ENCODE measurements at places on chromosomes 4 and X. TPM values are rescaled to one million over a fixed set of nuclear protein-coding genes. Genes with fewer than 3 reads are reported as not detected.

DNA sequence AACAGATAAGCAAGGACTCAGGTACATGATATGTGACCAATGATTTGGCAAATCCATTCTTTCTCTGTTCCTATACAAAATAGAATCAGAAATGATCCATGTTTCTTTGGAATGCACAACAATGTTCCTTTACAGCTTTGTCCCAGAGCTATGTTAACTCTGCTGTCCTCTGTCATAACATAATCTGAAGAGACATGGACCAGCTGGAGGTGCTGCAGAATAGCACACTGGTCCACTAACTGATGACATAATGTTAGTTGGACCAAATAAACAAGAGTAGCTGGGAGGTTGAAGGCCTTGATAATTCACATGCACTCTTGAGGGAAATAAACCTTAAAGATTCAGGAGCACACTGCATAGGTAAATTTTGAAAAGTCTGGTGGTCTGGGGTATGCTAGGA is 23.0 kb upstream of the DHX15 start:
- DNase-seq, result no peak

GRCh38 chrX:76439188-76439587 is 11.7 kb downstream of the MAGEE1 start:
- DNase-seq, result no peak

GRCh38 chr4:3340700-3341083 is 47.9 kb downstream of the RGS12 start:
- no peak for DNase-seq

DNA sequence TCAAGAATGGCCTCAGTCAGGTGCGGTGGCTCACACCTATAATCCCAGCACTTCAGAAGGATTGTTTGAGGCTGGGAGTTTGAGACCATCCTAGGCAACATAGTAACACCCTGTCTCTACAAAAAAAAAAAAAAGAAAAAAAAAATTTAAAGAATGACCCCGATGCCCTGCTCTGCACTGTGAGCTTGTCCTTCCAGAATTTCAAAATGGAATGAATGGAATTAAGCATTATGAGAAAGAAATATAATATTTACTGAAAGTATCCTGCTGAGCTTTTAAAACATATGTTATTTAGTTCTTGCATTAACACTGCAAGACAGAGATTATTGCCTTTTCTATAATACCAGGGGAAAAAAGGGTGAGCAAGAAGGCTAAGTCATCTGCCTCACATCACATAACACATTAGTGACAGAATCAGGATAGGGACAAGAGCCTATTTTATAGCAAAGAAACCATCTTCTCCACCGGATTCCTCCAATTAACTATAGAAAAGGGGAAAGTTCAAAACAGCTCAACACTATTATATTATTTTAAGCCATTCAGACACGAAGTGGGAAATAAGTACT is 41.9 kb upstream of the GAB1 start:
- no peak for DNase-seq

DNA sequence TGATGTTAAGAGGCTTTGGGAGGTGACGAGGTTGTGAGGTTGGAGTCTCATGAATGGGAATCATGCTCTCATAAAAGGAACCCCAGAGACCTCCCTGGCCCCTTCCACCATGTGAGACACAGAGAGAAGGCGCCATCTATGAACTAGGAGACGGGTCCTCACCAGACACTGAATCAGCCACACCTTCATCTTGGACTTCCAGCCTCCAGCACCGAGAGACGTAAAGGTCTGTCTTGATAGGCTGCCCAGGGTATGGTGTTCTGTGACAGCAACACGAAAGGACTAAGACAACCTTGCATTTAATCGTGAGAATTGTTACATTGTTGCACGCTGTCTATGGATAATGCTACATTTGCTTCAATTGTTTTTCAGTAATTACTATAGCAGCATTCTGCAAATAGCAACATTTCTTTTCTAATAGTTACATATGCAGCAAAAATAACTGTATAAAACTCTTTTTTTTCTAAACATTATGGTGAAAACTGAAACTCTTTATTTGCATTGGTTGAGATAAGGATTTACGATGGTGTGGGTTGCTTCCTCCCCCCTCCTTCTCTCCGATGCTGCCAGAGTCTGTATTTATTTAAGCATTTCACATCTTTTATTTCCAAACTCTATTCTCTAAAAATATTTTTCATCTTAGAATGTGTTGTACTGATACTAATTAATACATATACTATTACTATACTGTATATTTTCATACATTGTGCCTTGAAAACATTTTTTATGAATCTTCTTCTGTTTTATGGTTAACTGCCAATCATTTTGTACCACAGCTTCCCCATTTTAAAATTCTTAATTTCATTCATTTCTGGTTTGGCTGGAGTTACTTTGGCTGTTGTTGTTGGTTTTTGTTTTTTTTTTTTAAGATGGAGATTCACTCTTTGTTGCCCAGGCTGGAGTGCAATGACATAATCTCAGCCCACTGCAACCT is 26.4 kb upstream of the AKAP17A start:
- no peak for DNase-seq

GRCh38 chr4:141899103-141899502 is 262.7 kb downstream of the IL15 start:
- DNase-seq, result no peak

DNA sequence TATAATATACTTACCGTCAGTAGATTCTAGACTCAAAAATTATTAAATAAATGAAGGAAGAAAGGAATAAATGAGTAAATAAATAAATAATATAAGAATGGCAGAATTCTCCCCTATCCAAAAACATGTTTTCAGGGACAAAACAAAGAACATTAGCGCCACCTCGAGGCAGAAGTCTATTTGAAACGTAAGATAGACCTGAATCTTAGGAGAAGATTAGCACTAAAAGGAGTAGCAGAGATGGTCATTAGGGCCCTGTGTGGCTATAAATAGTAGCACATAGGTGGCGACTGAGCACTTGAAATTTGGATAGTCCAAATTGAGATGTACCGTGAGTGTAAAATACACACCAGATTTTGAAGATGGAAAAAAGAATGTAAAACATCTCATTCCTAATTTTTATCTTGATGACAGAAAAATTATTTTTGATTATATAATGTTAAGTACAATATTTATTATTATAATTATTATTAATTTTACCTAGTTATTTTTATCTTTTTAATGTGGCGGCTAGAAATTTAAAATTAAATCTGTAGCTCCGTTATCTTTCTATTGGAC is 24.3 kb upstream of the SRD5A3 start:
- DNase-seq, result no peak

DNA sequence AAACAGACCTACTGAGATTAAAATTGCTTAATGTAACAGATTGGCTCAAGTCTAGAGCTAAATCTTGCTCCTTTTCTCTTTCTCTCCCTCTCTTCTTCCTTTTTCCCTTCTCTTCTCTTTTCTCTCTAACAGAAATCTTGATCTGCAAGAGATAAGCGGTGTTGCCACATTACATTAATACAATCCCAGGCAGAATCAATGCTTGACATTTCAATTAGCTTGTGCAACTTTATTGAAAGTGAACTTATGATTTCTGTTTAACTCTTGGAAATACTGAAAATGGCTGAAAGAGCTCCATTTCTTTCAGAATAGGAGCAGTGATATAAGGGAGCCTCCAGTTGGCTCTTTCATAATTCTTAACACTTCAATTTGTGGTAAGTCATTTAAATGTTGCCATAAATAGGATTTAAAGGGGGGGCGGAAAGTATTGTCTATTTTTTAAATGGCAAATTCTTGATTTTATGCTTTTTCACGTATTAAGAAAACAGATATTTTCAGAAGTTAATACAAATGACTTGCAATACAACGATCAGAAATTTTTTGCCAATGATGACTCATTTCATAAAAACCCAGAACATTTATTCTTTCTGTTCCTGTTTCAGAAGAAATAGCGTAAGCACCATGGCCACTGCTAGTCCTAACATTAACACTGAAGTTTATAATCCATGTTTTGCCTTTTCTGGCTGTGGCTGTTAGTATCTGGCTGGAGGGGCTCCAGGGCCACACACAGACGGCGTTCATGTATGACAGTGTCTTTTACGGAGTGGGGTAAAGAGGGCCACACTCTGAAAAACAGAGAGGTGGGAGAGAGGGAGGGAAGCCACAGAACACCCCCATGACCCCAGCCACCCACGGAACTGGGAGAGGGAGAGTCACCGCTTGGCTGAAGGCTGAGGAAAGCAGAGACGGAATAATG is 115.7 kb upstream of the FAT1 start:
- DNase-seq, result no peak

- no peak for DNase-seq
Measured at GRCh38 chrX:20032201-20032600, 41.3 kb upstream of the BCLAF3 start.

DNA sequence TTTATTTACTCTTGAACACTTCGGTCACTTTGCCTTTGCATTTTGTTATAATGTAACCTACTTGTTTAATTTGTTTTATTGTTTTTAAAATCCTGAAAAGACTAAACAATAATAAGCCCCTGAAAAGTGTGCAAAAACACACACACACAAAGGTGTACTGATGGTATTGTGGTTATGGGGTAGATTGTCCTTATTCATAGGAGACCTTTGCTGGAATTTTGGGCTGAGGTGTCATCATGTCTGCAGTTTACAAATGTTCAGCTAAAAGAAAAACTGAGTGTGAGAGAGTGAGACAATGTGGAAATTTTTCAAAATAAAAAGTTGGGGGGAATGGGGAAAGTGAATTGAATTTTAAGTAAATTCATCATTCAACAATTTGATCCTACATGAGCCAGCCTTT is 174.9 kb downstream of the QDPR start:
- DNase-seq, result no peak

- DNase-seq, result no peak
Measured at GRCh38 chr4:107318078-107318477, 282.0 kb upstream of the DKK2 start.

DNA sequence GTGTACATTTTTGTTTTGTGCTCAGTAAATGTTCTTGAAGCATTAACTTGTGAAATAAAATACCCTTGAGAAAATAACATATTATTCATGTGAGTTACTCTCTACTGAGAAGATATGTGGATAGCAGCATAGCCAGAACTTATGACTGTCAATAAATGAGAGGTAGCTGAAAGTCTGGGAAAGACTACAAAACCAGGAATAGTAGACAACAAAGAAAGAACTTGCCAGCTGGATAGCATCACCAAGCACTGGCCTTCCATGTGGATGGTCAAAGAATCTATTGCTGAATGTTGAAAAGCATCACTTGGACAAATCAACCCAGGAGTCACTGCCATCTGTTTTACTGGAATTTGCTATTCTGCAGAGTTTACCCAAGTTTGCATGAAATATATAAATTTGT is 650.0 kb upstream of the HTR2C start:
- DNase-seq, result no peak

DNA sequence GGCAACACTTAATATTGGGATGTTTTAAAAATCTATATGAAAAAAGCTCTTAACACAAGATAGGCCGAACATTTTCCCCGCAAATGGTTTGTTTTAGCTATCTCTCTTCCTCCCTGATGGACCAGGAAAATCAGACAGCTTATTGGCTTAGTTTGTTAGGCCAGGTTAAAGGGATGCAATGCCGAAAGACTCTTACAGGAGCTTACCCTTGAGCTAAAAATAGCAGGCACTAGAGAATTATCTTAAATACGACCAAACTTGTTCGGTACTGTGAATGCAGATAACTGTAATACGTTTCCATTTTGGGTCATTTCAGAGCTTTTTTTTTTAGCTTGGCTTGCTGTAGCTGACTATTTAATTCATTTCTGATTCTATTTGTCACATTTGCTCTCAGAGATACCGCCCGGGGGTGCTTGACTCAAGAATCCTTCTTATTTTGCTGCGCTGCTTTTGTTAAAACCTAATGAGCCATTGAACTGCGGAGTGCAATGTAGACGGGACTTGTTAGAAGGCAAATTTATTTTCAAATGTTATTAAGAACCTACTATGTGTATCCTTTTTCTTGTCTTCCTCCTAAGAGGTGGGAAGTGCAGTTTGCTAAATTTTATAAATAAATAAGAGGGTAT is 23.3 kb downstream of the PPARGC1A start:
- DNase-seq, result no peak

- DNase-seq, result no peak
Measured at GRCh38 chr4:120293341-120293740, 226.7 kb upstream of the MAD2L1 start.

DNA sequence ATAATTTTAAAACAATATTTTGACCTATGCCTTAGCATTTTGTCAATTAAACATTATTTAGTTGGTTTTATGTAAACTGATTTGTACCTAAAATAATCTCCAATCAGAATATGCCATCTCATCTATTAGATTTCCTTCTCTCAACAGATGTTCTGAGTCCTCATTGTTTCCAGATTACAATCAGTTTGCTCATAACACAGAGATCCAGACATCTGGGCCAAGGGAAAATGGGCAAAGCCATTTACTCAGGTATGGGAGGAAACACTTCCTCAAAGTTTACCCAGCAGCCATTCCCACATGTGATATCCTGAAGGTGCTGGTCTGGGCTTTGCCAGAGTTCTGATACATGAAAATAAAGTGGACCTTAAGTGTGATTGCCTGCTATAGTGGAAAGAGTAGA is 217.9 kb upstream of the GPC4 start:
- DNase-seq, result no peak

GRCh38 chr4:2915789-2916188 is 47.4 kb downstream of the NOP14 start:
- DNase-seq, result no peak

GRCh38 chrX:109399831-109400230 is 82.1 kb downstream of the GUCY2F start:
- no peak for DNase-seq

GRCh38 chrX:22445880-22446279 is 173.2 kb downstream of the CBLL2 start:
- no peak for DNase-seq

DNA sequence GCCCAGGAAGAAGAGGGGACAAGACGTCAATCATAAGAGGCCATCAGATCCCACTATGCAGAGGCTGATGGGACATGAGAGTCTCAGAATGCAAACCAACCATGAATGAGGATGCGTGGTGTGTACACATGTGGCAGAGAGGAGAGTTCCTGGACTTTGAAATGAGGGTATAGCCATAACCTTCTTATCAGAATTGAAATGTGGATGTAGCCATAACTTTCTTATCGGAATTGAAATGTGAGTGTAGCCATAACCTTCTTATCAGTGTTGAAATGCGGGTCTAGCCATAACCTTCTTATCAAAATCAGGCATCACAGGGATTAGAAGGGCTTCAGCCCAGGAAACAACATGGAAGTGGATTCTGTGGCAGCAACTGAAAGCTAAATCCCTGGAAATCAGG is 415.5 kb upstream of the FAT1 start:
- no peak for DNase-seq

GRCh38 chr4:3237712-3238560 is 11.0 kb upstream of the MSANTD1 start:
- no peak for DNase-seq

GRCh38 chrX:70089604-70090297 is 27.5 kb downstream of the OTUD6A start:
- DNase-seq, result no peak

- no peak for DNase-seq
Measured at GRCh38 chrX:108032944-108033343, 11.9 kb upstream of the VSIG1 start.

GRCh38 chr4:157808796-157809383 is 363.9 kb downstream of the GASK1B start:
- no peak for DNase-seq

XIAP gene
- 32.0 TPM for total RNA-seq

CLCN5 gene
- total RNA-seq, result 4.2 TPM

NKX6-1 gene
- not detected for total RNA-seq

MPP1 gene
- 7.2 TPM for total RNA-seq

ASMT gene
- 0.44 TPM for total RNA-seq

ZNF330 gene
- 40.7 TPM for total RNA-seq

ARHGAP6 gene
- 0.37 TPM for total RNA-seq

CDKL5 gene
- 3.7 TPM for total RNA-seq

SLC34A2 gene
- total RNA-seq, result not detected

All from activated B cell treated with CpG ODN at 0.5 μM for 24 hours (primary cell).